ENCODE measurements at places on chromosomes 11 and 22.

DNA sequence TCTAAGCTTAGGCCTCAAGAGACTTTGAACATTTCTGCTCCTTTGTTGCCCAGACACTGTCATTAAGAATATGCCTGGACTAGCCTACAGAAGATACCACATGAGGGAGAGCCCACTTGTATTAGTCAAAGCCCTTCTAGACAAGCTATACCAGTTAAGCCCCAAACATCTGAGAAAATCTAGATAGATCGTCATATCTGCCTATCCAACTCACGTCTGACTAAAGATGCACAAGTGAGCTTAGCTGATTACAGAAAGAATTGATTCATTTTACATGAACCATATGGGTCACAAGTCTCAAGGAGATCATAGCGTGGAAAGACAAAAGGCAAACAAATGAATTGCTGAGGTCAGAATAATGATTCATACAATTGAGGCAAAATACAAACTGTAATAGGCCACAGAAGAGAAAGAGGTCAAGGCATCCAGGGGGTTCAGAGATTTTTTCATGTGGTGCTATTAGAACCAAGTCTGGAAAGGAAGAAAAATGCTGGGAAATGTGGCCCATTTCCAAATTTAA lies 1155.5 kb upstream of the TENM4 start:
- DNase-seq, result no peak

GRCh38 chr11:26993965-26994457 lies at the start of gene FIBIN:
TSS of gene FIBIN (plus strand) at chr11:26994112. CDS start at chr11:26994527, 415 bp downstream.
- no peak for DNase-seq

- no peak for DNase-seq
Measured at GRCh38 chr22:11042116-11042515, 4485.9 kb upstream of the OR11H1 start.

DNA sequence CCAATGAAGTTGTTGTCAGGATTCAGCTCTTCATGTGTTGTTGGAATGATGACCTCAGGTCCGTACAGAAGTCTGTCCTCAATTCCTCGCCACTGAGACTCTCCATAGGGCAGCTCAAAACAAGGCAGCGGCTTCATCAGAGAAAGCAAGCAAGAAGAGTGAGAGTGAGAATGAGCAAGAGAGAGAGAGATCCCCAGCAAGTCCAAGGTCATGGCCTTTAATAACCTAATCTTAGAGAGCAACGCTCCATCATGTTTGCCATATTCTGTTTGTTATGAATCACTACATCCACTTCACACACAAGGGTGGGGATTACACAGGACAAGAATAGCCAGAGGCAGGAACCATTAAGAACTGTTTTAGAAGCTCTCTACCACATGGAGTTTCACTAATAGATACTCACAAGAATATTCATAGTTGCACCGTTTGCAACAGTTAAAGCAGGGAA lies 23.3 kb upstream of the MMP7 start:
- DNase-seq, result no peak

- DNase-seq, result no peak
Measured at GRCh38 chr11:34252651-34253050, 105.2 kb downstream of the ABTB2 start.

- peak; percentile 80 for DNase-seq
Measured at GRCh38 chr11:124644426-124645280, 22.0 kb downstream of the TBRG1 start.

DNA sequence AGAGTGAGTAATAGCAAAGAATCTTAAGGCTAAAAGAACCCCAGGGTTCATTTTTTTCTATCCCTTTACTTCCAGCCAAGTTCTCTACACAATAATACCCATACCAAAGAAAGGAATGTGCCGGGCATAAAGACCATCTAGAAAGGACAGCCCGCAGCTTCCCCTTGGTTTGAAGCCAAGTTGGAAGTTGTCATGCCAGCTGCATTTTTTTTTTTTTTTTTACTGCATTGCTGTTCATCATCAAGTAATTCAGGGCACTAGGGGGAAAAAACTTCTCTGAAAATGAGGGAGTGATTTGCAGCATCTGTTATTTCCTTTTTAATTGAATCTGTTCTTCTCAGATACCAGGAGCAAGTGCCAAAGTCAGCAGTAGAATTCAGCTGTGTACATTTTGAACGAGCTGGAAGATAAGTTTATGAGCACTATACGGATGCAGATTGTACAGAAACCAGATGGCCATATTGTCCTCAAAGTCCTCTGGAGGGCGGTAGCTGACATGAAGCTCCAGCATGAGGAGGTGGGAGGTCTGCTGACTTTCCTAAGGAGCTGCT lies 56.4 kb downstream of the UBASH3B start:
- DNase-seq, result no peak

- no peak for DNase-seq
Measured at GRCh38 chr11:44748606-44749005, 21.8 kb downstream of the TSPAN18 start.

- no peak for DNase-seq
Measured at GRCh38 chr11:31807799-31808667, 3.1 kb downstream of the PAX6 start.

GRCh38 chr11:95147364-95147905 lies 57.8 kb downstream of the ENDOD1 start:
- DNase-seq, result no peak

DNA sequence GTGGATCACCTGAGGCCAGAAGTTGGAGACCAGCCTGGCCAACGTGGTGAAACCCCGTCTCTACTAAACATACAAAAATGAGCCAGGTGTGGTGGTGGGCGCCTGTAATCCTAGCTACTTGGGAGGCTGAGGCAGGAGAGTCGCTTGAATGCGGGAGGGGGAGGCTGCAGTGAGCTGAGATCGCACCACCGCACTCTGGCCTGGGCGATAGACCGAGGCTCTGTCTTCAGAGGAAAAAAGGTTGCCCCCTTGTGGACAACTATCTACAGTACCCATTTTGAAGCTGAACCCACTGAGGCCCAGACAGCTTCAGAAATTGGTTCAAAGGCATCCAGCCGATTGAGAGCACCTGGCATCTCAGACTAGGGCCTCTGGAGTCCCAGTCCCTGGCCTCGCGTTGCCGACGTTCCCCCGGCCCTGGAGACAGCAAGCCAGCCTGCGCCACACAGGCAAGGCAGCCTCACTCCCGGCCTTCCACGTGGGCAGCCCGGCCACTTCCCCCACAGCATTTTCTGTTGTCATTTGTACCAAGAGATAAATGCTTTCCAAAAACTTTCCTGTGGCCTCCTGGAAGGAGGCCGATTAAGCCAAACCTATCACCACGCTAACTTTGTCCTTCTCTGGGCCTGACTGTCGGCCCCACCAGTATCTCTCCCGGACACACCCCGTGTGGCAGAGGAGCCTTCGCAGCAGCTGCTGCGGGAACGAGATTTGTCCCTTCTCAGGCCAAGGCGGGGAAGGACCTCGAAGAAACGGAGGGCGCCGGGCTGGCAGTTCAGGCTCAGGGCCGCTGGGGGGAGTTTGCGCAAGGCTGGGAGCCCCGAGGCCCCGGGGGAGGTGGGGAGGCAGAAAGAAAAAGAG lies 82.8 kb downstream of the FLI1 start:
- DNase-seq, result peak; percentile 43

GRCh38 chr22:24727218-24727851 lies 47.2 kb downstream of the PIWIL3 start:
- DNase-seq, result no peak

DNA sequence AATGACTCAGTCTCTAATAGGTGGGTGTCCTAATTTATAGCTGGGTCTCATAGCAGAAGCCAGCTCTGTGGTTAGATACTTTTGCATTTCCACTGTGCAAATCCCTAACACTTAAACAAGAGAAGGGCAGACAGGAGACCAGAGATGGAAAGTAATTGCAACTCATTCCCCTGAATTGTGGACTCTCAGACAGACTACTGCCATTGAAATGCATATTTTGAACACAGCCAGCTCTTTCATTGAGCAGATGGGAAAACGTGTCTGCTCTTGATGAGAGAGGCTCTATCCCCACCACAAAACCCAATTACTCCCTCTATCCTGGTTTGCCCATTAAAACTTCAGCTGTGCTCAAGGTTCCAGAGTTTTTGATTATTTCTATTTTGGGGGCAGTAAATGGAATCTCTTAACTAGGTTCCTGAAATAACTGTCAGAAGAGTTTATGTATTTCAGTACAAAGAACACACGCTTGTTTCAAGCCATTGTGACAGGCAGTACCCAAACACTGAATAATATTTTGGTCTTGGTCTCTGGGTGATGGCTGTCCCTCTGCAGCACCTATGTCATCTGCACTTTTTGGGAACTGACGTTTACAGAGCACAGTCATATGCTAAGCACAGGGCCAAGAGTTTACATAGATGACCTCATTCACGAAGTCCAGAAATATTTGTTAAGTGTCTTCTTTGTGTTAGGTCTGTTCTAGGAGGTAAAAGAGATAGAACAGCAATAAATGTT lies 41.7 kb downstream of the FAM227A start:
- no peak for DNase-seq

DNA sequence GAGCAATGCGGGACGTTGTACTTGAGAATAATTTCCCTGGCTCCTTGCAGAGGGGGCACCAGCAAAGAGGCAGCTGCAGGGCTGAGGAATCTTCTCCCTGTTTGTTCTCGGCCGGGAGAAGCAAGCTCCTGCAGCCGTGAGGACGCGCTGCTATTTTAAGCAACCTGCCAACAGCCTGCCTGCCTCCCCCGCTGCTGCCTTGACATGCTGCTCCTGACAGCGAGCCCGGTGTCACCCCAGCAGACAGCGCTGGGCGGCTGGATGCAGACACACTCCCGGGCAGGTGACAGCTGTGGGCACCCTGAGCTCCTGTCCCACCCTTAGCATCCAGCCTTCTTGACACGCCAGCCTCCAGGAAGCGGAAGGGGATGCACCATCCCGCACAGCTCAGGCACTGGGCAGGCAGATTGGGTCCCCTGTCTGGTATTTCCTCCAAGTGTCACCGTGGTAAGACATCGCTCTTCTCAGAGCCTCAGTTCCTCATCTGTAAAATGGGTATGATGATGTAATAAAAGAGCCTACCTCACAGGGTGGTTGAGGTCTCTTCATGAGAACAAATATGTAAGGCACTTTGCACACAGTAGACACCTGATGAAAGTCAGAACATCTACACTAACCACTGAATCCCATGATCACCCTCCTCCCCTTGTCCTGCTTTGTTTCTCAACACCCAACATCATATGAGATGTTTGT lies 530.6 kb downstream of the MN1 start:
- no peak for DNase-seq

- no peak for DNase-seq
Measured at GRCh38 chr11:118264569-118265465, 720 bp upstream of the MPZL2 start.

DNA sequence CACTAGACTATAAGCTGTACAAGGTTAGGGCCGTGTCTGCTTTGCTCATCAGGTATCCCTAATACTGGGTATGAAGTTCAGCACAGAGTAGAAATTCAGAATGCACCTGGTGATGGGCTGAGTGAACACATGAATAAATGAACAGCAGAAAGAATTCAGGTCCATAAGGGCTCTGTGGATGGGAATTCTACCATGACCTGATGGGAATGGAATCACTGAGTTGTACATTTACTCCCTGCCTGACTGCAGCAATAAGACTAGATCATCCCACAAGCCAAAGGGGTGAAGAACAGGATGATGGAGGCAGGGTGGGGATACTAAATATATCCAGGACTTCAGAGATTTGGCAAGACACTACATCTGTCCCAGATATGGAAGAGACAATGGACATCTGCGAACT lies 86.5 kb upstream of the CSNK2A3 start:
- no peak for DNase-seq

GRCh38 chr11:514606-515005 lies 7.6 kb upstream of the RNH1 start:
- no peak for DNase-seq

GRCh38 chr11:126163074-126163700 lies 48.3 kb downstream of the RPUSD4 start:
- peak; percentile 60 for DNase-seq

DNA sequence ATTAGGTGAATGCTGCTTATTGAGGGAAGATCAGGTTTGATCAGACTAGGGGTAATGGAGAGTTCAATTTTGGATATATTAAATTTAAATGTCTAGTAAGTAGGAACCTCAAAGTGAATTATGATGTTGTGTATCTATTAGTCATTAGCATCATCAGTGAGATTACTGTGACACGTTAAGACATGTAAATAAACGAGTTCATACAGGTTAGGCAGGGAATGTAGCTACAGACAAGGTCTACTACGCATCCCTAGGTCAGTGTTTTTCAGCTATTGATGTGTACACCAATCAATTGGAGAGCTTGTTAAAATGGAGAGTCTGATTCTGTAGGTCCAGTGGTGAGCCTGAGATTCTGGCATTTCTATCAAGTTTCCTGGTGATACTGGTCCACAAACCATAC lies 120.1 kb upstream of the LRRC4C start:
- no peak for DNase-seq

DNA sequence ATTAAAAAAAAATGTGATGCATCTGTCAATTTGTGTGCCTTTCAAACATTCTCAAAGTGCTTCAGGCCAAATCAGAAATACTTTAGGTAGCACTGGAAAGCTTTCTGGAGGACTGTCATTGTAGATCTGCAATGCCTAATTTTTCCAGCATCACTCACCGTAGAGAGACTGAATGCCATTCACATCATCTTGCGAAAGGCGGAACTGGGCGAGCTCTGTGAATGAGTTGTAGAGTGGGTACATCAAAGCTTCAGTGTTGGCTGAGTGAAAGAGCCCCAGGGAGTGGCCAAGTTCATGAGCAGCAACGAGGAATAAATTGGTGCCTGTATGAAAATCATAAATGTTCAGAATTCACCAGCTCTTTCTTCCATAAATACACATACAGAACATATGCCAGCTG lies 4.0 kb downstream of the MMP10 start:
- no peak for DNase-seq

DNA sequence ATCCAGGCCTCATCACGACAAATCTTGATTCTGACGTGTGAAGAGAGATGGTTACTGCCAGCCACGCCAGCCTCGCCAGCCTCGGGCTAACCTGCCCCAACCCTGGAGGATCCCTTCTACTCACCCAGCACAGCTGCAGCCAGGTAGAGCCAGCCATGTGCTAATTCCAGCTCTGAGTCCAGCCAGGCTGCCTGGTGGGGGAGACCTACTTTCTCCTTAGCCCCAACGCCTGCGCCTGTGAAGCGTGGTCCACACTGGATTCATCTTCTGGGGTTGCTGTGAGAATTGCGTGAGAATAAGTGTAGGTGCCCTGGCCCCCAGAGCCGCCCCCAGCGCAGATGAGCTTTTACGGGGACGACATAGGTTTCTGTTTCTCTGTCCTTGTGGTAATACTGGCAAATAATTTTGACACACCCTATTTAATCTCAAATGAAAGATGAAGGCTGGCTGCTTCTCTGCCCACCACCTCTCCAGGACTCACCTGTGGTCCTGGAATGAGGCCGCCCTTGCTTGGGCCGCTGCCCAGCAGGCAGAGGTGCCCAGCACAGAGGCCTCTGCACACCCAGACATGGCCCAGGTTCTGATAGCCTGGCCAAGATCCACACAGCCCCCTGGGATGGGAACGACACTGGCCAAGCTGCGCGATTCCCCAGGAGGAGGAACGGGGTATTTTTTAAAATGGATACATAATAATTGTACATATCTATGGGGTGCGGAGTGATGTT lies 528.4 kb downstream of the TBC1D22A start:
- no peak for DNase-seq

- no peak for DNase-seq
Measured at GRCh38 chr22:45869340-45869847, 107.6 kb downstream of the WNT7B start.

- no peak for DNase-seq
Measured at GRCh38 chr22:47205081-47205491, 442.6 kb downstream of the TBC1D22A start.

All from neuronal stem cell (in vitro differentiated cells).